Activated T-cell treated with anti-CD3 and anti-CD28 coated beads, Interleukin-2, amount 50 U/mL, for 48 hours (primary cell): ENCODE measurements at places on chromosomes 3 and 15.

GRCh38 chr15:60418096-60418495 is 20.3 kb upstream of the ANXA2 start:
- no peak for DNase-seq

DNA sequence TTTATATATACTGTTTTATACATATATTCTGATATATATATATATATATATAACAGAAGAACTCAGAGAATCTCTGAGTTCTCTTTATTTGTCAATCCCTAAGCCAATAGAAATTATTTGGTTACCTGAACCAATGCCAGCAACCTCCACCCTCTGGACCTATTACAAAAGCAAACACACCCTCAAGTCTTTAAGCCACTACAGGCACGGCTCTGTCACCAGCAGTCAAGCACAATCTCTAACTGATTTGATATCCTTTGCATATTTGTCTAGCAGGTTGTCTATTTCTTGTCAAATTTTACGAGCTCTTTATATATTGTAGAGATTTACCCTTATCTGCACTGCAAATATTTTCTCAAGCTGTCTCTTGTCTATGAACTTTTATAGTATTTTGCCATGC is 66.6 kb upstream of the TOPAZ1 start:
- DNase-seq, result no peak

- no peak for DNase-seq
These were observed 6.1 kb downstream of the KIF7 start for GRCh38 chr15:89649013-89649625.

DNA sequence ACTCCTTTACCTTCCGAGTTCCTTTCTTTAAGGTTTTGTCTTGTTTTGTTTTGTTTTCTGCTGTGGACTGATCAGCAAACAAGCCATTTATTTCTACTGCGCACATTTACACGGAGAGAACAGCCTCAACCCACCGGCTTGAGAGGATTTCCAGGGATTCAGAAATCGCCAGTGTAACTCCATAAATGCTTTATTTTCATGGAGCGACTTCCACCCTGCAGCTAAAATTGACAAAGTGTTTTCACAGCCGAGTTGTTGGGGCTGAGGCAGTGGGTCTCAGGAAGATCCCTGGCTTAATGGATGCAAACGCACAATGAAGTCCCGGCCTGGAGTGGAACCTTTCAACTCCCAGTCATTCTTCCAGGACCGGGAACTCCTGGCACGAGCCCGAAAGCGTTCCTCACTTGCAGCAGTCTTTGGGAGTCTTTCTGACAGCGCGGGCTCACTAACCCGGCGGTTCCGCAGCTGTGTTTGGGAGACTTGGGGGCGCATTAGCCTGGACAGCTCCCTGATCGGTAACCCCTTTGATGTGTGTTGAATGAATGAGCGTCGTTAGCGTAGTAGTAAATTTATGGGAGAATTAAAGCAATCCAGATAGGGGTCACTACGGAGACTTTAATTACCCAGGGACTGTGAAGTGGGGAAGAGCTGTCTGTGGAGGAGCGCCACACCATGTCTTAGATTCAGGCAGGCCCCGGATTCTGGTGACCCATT is 785 bp upstream of the MYRIP start:
- no peak for DNase-seq

DNA sequence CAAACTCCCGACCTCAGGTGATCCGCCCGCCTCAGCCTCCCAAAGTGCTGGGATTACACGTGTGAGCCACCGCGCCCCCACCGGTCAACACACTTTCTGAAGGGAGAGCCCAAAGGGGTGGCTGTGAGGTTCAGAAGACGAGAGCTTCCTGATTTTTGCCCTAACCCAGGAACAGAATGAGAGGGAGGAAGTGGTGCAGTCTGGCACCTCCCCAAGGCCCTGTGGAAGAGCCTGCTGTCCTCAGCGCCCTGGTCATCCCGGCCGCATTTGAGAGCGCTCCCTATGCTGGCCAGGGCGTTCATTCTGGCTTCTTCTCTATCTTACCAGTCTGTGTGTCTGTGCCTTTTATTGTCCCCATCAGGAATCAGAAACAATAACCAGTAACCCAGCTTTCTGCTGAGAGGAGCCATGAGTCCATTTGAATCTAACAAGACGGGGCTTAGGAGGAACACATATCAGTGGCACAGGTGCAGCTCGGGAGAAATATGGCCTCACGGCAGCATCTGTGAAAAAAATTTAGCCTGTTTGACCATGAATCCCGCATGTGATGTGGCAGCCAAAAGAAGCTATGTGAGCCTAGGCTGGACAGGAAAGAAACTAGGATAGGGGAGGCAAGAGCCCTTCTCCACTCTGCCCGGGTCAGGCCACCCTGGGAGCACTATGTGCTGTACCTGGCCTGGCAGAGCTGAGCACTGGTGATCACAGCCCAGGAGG is 12.9 kb downstream of the BDH1 start:
- no peak for DNase-seq
